ENCODE measurements at places on chromosomes 7 and 10. TPM values are rescaled to one million over a fixed set of nuclear protein-coding genes. Genes with fewer than 3 reads are reported as not detected.

CDC14C gene
- total RNA-seq, result not detected

PDCD4 gene
- 30.3 TPM for total RNA-seq

MAT1A gene
- 928 TPM for total RNA-seq

ZPBP gene
- total RNA-seq, result not detected

CDCA7L gene
- total RNA-seq, result 5.2 TPM

SPDYE2B gene
- total RNA-seq, result not detected

EN2 gene
- total RNA-seq, result not detected

TRIL gene
- total RNA-seq, result 0.18 TPM

IFIT3 gene
- total RNA-seq, result 8.7 TPM

CALHM3 gene
- not detected for total RNA-seq

Measured in left lobe of liver (tissue), 2 donors.